ENCODE measurements at places on chromosomes 12 and 14.

GRCh38 chr12:57604454-57604991, at the start of gene DTX3:
TSS of gene DTX3 (plus strand) at chr12:57604824. CDS start at chr12:57606518, 1,694 bp downstream.
- DNase-seq, result no peak

DNA sequence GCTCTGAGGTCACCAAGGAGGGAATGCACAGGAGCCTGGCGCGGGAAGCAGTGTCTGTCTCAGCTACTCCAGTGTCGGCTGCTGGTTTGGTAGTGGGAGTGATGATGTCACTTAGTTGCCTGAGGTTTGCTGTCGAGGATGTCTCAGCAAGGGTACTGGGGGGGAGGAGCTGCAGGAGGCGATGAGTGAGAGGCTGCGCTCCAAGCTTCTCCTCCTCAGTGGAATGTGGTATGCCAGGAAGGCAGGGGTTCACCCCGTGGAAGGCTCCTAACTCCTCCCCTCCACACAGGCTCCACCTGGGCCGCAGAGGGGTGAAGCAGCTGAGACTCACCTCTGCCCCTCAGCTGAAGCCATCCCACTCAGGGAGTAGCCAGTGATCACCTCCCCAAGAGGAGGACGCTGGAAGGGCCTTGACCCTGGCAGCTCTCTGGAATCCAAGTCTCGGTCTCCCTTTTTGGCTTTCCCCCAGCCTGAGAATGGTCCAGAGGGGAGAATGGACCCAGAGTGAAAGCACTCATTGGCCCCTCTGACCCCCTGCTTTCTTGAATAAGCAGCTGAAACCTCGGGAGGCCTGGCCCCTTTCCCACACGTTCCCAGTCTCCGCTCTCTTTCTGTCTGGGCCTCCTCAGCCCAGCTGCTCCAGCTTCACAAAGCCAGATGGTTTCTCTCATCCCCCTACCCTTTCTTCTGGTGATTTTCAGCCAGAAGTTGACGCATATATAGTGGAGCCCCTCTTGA, 178.9 kb upstream of the FKBP4 start:
- DNase-seq, result no peak

GRCh38 chr12:49188201-49188915, 522 bp downstream of the TUBA1A start:
- DNase-seq, result no peak

- DNase-seq, result no peak
Observed at GRCh38 chr12:49821373-49822287, 6.6 kb downstream of the NCKAP5L start.

- no peak for DNase-seq
Observed at GRCh38 chr14:68865542-68865941, 72.7 kb upstream of the ZFP36L1 start.

GRCh38 chr14:28931999-28932398, 165.4 kb downstream of the FOXG1 start:
- DNase-seq, result no peak

DNA sequence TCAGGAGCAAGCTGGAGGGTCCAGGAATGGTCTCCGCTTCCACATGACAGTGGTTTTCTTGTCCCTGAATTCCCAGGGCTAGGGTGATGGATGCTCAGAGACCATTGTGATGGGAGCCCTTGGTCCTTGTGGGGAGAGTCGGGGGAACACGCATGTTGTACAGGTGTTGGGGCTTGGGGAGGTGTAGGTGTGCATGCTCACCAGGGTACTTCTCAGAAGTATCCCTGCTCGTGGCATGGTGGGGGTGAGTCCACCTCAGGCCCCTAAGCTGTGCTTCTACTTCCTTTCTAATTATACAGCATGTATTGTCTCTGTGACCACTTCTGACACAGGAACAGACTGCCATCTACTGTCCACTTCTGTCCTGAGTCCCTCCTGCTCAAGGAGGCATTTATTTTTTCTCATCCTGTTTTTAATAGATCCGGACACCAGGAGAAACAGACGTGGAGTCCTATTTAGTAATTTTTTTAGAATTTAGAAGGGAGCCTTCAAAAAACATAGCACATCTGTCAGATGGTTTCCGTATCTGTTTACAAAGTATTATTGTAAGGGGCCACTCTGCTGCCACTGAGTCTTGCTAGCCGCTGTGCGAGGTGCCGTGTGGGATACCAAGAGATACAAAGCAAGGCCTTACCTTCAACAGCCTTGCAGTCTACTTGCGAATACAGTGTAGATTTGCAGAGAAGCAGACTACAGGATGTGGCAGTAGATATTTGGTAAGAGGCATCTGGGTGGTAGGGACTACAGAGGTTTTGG, 10.5 kb downstream of the NTF3 start:
- DNase-seq, result no peak

DNA sequence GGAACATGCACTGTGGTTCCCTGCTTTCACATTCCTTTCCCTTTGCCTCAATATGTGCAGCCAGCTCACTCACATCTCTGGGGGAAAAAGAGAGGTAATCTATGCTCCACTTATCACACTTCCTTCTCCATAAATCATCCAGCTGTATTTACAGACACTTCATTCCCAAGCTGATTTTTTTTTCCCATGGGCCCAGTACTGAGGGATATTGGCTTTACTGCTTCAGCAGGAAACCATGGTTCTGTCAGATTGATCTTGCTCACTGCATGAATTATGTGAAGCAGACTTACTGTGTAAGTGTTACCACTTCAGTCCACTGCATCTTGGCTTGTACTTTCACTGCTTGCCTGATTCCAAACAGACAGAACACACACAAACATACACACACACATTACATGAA, 555.6 kb downstream of the CCER1 start:
- no peak for DNase-seq

DNA sequence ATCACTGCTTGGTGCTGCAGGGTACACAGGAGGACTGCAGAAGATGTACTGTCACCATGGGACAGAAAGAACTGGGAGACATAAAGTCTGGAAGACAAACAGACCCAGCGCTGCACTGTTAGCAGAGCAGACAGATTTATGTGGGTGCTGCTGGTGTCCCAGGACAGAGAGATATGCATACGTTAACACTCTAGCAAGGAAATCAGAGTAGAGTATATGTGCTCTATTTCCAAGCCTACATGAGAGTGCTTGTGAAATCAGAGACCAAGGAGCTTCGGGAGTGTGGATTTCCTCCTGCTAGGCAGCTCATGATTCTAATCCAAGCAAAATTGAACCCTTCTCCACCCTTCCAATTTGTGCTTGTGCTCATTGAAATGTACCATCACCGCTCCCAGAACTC, 416.5 kb downstream of the VRK1 start:
- no peak for DNase-seq

GRCh38 chr14:103825101-103825500, 22.3 kb downstream of the PPP1R13B start:
- no peak for DNase-seq

GRCh38 chr12:97716356-97716755, 253.8 kb downstream of the RMST start:
- DNase-seq, result no peak

DNA sequence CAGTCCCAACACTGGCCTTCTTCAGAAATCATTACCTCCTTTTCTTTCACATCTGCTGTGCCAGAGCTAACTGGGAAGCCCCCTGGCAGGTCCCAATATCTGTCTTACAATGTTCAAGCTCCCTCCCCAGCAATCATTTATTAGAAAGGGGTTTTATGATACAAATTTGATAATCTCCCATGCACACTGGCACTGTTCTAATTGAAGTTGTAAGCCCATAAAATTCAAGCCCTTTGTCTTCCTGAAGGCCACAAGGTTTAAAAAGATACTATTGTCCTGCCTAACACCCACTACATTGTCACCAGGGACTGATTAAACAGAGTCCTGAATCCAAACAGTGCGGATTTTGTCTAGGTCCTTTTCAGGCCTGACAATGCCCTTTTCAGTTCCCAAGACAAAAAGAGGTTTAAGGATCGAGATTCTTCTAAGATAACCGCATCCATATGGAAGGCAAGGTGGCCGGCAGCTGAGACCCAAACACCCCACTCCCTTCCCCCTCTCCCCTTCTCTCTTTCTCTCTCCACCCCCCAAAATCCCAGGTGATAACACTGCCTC, 3.3 kb downstream of the NKX2-8 start:
- no peak for DNase-seq

DNA sequence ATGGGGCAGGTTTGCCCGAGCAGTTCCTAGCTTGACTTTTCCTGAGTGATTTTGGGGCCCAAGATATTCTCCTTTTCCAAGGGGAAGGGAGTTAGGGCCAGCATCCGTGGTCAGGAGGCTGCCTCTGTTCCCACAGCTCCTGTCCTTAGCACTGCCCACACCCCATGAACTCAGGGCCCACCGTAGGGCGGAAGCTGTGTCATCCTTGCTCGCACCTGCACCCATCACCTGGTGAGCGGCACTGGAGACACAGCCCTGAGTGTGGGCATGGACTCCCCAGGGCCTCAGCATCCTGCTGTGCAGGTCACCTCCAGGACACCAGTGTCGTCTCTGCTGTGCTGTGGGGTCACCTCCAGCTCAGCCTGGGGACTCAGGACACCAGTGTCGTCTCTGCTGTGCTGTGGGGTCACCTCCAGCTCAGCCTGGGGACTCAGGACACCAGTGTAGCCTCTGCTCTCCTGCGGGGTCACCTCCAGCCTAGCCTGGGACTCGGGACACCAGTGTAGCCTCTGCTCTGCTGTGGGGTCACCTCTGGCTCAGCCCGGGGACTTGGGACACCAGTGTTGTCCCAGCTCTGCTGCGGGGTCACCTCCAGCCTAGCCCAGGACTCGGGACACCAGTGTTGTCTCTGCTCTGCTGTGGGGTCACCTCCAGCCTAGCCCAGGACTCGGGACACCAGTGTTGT, 322.9 kb downstream of the ADGRD1 start:
- no peak for DNase-seq

DNA sequence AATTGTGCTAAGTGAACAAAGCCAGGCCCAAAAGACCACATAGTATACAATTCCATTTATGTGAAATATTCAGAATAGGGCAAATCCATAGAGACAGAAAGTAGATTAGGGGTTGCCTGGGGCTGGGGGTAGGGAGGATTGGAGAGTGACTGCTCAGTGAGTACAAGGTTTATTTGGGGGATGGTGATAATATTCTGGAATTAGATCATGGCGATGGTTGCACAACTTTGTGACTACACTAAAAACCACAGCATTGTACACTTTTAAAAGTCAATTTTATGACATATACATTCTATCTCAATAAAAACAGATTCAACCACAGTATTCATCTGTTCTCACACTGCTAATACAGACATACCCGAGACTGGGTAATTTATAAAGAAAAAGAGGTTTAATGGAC, 68.7 kb upstream of the MAP1LC3B2 start:
- no peak for DNase-seq

DNA sequence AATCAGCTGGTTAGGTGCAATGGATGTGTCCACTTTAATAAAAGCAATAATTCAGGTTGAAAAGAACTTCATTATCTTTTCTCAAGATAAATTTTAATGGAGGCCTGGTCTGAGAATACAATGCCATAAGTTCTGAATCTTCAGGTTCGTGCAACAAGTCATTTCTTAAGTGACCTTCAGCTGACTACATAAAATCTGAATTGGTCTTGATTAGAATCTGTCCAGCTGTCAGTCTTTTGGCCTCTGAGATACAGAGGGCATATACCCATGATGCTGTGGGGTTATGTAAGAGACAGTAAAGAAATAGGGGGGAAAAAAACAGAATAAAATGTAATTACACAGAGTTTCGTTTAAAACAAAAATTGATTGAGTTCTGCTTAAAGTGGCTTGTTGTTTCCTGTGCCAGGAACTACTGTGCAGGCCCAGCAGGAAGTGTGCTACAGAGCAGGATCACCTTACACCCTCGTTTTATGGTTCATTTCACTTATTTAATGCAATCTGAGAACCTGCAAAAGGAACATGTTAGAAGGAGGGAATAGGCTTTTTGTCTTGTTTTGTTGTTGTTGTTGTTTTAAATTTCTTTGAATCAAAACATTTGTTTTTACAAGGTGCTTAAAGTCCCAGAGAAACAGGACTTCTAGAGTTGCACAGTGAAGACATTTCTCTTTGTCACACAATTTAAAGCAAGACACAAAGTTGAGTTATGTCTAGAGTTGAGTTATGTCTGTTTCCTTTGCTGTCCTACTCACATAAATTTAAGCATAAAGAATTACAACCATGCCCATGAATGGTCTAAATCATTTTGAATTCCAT, 64.2 kb downstream of the LGR5 start:
- DNase-seq, result no peak

DNA sequence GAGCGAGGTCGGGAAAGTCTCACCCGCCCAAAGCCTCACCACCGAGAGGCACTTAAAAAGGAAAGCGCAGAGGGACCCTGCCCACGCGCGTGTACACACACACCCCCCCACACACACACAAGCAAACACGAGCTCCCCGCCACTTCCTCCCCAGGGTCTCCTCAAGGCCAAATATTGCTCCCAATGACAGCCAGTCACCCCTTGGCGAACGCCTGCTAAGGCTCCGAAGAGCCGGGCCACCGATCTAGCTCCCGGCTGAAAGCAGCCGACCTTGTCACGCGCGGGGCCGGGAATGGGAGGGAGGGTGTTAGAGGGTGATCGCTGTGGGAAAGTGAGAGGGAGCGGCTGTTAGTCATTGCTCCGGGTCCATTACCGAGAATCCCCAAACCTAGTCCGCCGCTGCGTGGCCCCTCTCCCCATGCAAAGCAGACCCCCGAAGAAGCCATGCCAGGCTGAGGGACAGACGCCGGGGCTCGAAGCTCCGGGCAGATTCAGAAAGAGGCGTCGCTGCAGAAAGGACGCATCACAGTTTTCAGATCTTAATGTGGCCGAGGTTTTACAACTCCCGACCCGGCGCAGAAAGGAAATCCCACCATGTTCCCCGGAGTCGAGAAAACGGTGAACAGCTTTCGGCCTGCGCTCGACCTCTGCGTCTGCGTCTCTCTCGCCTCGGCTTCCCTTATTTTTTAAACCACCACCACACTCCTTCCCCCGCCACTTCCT, 2.6 kb downstream of the BMP4 start:
- no peak for DNase-seq

- peak; percentile 75 for DNase-seq
Observed at GRCh38 chr12:109998904-109999648, at the start of gene ANKRD13A. TSS of gene ANKRD13A (plus strand) at chr12:109999430. CDS start at chr12:109999689, 259 bp downstream.

DNA sequence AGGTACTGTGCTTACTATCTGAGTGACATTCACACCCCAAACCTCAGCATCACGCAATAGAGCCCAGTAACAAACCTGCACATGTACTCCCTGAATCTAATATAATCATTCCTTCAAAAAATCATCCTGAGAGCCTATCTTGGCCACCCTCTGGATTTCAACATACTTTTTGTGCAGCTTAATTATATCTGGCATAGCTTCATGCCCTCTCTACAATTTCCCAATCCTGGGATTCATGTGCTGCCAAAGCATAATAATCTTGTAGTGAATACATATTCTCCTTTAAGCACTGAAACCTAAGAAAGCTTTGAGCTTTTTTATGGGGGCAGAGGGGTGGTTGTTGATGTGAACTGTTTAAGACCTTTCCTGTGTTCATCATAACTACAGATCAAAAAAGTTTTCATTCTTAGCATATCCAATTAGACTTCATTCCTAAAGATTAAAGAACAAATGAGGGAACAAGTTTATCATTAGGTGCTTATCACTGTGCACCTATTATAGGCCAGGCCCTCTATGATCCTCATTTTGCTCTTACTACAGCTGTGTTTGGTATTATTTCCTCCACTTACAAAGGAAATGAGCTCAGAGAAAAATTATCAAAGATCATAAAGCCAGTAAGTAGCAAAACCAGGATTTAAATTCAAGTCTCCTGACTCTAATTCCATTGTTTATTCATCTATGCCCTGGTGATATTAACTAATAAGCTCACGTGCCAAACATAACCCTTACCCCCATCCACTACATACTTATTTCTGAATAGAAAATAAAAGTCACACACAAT, 51.2 kb downstream of the SINHCAF start:
- no peak for DNase-seq

GRCh38 chr12:29754235-29755189, 29.2 kb downstream of the TMTC1 start:
- DNase-seq, result no peak

Measured in esophagus squamous epithelium (tissue), 5 donors.